ENCODE measurements at places on chromosomes 5 and 9.

DNA sequence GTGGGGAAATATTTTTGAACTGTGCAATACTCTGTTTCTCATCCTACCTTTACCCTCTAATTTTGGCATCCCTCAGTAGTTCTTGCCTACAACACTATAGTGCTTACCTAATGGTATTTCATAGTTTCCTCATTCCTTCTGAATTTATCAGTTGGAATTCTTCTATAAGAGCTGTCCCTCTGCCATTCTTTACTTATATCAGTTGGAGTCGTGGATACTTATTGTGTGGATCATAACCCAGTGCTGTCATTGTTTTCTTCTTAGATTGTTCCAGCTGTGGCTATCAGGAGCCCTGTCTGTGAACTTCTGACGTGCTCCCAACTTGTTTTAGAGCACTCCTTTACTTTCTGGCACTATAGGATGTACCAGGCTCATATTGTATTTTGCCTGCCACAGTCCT, 146.1 kb upstream of the OTULINL start:
- DNase-seq = no peak

DNA sequence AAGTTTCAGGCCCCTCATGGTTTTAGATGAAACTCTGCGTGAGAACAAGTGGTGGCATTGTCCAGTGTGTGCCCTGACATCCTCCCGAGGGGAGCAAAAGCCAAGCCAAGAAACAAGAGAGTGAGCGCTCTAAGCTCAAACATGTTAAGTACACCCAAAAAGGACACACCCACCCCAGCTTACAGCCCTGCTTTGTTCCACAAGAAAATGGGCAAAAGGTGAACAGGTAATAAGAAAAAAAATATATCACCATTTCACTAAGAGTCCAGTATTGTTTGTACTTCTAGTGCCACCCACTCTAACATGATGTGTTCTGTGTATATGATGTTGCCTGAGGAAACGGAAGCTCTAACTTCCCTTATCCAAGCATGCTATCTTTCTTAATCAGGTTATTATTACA, 278.2 kb downstream of the SLIT3 start:
- no peak for DNase-seq

- peak; percentile 44 for DNase-seq
Observed at GRCh38 chr5:56314529-56314928, 81.4 kb upstream of the ANKRD55 start.

DNA sequence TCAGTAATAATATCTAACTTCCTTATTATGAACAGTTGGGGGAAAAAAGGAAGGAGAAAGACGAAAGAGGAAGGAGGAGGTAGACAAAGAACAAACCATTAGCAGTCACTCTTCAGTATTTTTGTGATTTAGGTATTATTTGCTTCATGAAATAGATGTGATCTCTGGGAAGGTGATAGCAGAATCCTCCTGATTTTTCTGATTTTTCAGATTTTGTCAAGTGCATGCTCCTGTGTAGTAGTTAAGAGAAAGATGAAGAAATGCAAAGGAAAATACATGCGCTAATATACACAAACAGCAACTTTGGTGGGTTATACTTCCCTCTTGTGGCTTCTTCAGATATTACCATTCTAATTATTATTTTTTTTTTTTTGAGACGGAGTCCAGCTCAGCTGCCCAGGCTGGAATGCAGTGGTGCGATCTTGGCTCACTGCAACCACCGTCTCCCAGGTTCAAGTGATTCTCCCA, 31.6 kb downstream of the LMNB1 start:
- DNase-seq = no peak

DNA sequence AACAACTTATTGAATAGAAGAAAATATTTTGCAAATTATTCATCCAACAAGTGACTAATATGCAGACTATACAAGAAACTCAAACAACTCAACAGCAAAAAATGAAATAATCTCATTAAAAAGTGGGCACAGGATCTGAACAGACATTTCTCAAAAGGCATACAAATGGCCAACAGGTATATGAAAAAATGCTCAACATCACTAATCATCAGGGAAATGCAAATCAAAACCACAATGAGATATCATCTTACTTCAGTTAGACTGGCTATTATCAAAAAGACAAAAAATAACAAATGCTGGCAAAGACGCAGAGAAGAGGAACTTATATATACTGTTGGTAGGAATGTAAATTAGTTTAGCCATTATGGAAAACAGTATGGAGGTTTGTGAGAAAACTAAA, 1.8 kb upstream of the AMACR start:
- DNase-seq = no peak

DNA sequence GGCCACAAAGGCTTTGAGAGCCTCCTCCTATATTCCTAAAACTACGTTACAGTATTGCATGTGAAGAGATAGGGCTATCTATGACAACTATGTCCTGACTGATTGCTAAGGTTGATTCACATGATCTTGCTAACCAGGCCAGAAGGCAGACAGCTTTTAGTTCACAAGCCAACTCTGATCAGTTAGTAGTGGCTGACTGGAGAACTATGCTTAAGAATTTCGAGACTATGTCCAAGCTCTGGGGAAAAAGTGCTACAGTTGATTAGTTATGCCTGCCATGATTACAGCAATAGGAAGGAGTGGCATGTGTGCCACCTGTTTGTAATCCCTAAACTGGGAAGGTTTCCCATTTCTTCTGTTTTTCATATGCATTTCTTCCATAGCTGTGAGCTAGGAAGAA, 223.4 kb downstream of the DOCK8 start:
- DNase-seq = no peak

- no peak for DNase-seq
Observed at GRCh38 chr5:94463739-94464138, 154.7 kb downstream of the KIAA0825 start.

DNA sequence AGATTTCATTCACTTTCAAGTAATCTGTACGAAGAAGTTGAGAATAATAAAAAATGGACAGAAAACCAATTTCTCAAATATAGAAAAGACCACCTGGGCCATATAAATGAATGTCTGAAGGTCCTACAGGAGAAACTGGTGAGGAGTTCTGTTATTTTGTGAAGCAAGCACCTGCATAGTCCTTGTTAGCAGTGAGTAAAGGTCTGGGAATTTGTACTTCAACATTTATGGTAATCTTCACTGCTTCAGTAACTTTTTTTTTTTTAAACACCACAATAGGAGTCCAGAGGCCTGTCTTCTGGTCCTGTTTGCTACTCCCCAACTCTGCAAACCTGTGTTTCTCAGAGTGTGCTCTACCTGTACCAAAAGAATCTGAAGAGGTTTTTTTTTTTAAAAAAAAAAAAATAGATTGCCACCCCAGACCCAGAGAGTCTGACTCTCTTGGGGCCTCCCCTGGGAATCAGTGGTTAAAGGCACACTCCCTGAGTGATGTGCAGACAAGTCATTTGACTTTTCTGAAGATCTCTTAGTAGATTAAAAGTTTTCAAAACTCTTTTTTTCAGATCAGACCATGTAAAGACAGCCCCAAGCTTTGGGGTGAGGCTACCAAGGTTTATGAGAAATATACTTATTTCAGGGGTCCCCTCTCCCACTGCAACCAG, 55.5 kb downstream of the FAM81B start:
- DNase-seq = no peak

DNA sequence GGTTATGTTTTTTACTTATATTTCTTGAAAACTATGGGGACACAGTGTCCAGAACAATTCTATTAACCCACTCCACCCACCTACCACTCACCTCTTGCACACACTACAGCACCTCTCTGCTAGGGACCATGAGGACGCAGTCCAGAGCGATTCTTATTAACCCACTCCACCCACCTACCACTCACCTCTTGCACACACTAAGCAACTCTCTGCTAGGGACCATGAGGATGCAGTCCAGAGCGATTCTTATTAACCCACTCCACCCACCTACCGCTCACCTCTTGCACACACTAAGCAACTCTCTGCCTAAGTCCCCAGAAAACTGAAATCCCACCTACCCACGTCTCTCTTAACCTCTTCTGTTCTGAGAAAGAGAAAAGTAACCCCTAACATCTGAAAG, 2.2 kb upstream of the SHROOM1 start:
- DNase-seq = no peak

DNA sequence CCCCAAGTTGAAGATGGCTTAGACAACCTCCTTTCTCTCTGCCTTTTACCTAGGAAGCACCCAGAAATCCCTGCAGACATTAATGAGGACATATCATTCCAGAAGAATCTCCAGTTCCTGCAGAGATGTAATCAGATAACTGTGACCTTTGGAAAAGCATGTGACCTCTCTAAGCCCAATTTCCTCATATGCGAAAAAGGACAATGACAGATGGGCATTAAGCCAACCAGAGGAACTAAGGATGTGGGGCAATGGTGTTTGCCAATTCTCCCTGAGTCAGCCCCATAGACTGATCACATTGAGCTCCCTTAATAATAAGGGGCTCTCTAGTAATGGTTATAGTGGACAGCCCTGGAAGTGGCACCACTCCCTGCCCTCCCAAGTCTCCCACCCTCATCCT, 10.1 kb upstream of the FOXI1 start:
- DNase-seq = no peak

GRCh38 chr9:137224830-137225694, at the start of gene CYSRT1:
Gene CYSRT1, plus strand, starts transcription at chr9:137225174. Its CDS starts 448 bp downstream, at chr9:137225622.
- peak; percentile 50 for DNase-seq

- DNase-seq = no peak
Observed at GRCh38 chr5:157552650-157553049, 22.9 kb downstream of the ADAM19 start.

DNA sequence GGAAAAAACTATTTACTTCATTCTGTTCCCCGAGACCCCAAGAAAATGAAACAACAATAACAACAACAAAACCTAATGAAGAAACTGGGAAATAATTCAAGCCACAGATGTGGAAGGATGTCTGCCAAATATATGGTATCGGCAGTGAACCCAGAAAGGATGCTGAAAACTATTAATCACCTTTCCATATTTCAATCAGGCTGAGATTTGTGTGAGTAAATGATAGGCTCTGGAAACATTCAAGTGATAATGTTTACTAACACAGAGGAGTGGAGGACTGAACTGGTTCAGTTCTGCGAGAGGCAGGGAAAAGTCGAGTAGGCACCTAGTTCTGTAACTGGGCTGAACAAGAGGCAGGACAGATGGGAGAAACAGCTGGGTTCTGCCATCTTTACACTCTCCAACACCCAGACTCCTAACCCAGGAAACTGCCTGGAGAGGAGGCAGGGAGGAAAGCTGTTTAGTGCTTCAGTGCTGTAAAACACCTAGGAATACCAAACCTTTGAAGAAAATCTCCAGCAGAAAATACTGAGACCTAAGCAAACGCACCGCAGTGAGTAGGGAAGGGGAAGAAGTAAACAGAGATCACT, 96.8 kb upstream of the GNA14 start:
- DNase-seq = no peak

GRCh38 chr5:40651201-40651600, 28.5 kb upstream of the PTGER4 start:
- no peak for DNase-seq

GRCh38 chr5:139696894-139697658, 48.9 kb downstream of the CXXC5 start:
- peak; percentile 36 for DNase-seq

DNA sequence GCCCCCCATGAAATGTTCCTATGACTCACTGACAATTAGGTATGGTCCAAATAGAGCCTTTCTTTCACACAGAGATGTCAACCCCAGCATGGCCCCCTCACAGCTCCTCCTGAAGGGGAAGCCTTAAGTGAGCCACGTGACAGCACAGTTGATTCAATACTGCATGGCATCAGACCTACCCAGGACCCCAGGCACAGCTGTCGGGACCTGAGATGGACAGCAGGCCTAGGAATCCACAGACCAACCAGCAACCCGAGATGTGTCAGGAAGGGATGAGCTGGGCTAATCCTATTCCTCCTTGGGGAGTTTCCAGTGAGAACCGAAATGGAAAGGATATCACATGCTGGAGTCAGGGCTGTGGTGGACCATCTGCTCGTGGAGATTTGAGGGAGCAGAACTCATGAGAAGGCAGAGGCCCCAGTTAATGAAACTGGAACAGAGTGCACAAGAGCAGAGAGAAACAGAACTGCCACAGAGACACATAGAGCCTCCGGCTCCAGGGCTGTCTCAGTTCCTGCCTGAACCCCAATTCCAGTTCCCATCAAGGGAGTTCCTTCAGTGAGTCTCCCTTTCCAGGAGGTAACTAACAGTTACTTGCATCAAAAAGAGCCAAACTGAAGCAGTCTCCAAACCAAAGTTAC, 42.1 kb upstream of the SMIM23 start:
- DNase-seq = no peak

- DNase-seq = no peak
Observed at GRCh38 chr5:26245321-26245720, 793.1 kb downstream of the CDH9 start.

GRCh38 chr5:76805821-76806505, 12.9 kb upstream of the F2RL1 start:
- DNase-seq = no peak

- no peak for DNase-seq
Observed at GRCh38 chr5:63255594-63255993, 677.0 kb downstream of the LRRC70 start.

DNA sequence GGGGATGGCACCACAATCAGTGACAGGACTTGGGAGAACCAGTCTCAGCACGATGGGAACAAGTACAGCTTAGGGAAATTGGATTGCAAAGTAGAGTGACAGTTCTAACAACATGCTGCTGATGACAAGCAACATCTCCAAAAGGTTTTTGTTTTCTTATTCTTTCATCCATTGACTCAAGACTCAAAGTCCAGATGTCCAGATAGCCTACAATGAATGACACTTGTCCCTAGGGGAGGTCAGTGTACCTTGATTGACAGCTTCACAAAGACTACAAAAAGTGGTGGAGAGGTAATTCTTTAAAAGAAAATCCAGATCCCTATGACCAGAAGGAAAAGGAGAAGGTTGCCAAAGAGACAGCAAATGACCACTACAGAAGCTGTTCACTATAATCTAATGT, 323.9 kb downstream of the TMEM232 start:
- DNase-seq = no peak

DNA sequence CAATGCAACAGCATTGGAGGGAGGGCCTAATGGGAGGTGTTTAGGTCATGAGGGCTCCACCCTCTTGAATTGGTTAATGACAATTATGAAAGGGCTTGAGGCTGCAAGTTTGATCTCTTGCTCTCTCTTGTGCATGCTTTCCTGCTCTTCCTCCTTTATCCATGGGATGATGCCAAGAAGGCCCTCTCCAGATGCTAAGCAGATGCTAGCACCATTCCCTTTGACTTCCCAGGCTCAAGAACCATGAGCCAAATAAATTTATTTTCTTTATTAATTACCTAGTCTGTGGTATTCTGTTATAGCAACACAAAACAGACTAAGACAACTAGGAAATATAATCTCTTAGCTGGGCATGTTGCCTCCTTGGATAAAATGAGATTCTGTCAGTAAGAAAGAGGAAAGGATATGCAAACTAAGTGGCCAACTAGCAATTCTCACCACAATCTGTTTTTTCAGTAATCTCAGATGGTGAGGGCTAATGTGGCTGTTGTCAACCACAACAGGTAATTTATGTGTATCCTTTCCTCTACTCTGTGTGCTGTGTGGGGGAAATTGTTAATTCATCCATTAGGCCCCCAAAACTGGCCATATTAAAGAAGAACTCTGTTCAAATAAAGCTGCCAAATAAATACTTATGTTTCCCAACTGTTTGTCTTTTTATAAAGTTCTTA, 269.1 kb upstream of the CD180 start:
- no peak for DNase-seq

- no peak for DNase-seq
Observed at GRCh38 chr5:35438786-35439185, 178.9 kb upstream of the SPEF2 start.

Measured in activated T-cell treated with anti-CD3 and anti-CD28 coated beads, Interleukin-2, amount 50 U/mL, for 72 hours (primary cell).